ENCODE measurements at places on chromosomes 11 and 22.
A peak's percentile ranks its signal among the peaks of the same experiment; 100 is the strongest.

GRCh38 chr11:18282626-18283025 is 16.6 kb downstream of the SAA1 start:
- ATAC-seq, result no peak

DNA sequence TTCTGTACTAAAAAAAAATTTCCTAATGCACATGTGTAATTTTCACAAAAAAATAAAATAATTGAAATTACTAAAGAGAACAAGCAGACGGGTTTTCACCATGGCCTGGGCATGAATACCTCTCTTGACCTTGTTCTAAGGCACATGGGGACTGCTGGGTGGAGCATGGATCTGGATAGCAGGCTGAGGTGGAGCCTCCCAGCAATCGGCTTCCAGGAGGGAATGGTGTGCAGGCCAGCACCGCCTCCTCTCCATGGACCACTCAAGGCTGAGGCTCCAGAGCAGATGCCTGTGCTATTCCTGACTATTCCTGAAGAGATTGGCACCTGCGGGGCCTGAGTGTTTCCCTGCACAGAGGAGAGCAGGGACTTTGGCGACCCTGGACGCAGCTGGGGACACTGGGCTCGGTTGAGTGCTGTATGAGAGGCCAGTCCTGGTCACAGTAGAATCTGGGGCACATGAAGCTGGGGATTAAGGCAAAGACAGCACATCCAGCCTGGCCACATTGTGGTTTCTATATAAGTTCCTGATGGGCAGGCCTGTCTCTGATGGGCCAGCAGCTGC is 963.6 kb downstream of the BRD1 start:
- no peak for ATAC-seq

DNA sequence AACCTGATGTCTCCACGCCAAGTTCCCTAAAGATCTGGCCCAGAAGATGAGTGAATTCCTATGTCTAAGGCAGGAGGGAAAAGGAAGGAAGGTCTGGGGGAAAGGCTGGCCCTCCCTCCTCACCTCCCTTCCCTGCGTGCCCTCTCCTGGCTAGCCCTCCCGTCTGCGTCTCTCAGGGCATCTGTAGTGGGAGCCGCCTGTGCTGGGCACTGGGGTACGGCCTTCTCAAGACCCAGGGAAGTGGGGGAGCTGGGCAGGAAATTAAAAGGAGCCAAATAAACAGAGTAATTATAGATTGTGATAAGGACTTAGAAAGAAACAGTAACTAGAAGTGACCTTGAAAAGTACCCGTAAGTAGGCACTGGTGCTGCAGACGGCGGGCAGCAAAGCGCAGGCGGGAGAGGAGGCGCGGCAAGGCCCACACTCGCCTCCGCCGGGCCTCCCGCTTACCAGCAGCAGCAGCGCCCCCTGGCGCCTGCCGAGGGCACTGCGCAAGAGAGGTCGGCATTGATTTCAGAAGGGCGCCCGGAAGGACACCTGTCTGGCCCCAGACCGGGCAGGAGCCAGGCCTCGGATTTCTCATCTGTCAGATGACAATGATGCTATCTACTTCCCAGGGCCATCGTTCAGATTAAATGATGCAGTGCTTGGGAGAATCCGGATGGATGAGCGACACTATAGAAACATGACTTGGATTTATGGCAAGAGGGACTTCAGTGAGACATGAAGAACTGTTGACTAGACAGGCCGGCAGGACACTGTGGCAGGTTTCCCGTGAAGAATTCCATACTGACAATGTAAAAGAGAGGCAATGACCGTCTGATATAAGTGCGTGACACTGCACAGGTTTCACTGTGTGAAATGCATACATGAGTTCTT is 7.3 kb downstream of the KCNJ1 start:
- no peak for ATAC-seq

DNA sequence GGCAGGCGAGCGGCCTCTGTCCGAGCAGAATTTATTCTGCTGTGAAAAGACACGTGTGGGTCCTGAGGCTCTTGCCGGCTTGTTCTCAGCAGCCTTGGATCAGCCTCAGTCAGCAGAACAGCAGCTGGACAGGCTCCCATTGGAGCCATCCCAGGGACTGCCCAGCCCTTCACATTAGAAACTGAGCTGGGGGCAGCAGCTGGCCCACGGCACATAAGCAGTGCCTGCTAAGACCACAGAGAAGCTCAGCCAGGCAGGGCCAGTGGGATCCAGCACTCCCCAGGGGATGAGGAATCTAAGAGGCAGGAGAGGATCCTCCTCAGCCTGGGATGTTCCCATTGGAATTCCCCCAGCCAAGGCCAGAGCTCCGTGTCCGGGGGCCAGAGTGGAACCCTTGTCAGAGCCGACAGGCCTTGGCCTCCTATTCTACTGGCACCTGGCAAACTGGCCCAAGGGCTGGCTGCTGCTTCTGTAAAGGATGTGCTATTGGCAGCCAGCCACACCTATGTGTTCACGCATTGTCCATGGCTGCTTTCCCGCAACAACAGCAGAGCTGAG is 18.2 kb downstream of the RTN4R start:
- peak; percentile 14 for ATAC-seq

DNA sequence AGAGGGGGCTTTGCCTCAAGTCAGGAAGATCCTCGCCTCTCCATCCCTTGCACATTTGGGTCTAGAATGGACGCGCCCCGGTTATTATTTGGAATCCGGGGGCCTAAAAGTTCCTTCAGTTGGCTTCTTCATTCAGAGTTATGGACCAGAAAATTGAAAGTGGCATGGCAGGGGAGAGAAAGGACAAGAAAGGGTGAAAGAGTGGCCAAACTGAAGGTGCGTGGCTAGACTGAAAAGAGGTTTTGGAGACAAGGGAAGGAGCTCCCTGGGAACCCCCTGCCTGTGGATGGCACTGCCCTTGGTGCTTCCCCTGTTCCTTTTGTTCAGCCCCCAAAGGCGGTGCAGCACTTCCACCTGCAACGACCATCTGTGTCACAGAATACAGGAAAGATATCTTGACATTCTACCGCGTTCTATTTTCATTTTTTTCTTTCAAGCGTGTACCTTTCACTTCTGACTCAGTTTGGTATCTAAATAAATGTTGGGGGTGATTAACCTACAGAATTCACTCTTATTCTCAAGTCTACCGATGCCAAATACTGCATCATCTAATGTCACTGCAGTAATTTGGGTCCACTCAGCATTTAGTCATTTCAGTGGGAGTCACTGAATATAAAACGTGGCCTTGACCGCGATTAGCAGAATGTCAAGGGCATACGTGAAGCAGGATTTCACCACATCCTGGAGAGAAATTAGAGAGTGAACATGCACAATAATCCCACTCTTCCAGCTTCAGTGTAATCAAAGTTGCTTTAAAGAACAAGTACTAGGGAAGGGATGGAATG is 88.1 kb upstream of the ARHGAP32 start:
- peak; percentile 29 for ATAC-seq

DNA sequence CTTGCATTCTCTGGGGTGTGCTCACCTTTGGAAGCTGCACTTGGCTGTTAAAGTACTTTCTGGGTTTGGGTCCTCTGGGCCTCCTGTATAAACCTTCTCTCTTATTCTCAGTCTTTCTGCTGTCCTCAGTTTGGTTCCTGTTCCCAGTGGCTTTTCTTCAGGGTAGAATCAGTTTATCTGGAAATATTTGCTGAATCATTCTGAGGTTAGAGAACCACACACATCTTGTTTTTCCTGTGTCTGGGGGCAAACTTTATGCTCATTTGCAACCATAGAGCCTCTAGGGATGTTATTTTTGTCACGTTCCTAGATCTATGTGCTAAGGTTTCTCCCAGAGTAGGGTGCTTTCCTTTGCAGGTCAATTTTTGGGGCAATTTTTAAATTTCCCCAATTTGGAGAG is 224.3 kb upstream of the C11orf87 start:
- no peak for ATAC-seq

DNA sequence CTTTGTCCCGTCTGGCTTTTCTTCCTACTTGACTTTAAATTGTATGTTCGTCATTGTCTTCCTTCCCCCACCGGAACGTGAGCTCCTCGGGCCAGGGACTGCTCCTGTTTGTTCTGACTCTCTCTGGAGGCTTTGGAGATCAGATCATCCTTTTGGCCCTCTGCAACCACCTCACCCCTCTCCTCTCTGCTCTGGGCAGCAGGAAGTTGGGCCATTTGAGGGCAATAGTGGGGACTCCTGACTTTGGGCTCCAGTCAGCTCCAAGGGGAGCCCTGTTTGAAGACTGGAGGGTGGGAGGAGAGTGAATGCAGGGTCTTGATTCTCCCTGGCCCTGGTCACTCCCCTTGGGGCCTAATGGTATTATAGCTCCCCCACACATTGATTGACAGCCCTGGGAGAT is 186.3 kb upstream of the B3GAT1 start:
- ATAC-seq, result no peak

- no peak for ATAC-seq
Observed at GRCh38 chr11:15947681-15948648, 408.4 kb downstream of the SOX6 start.

GRCh38 chr11:20444535-20444934 is 57.0 kb downstream of the PRMT3 start:
- no peak for ATAC-seq

- ATAC-seq, result no peak
Observed at GRCh38 chr11:65008873-65009272, 5.1 kb upstream of the ARL2 start.

DNA sequence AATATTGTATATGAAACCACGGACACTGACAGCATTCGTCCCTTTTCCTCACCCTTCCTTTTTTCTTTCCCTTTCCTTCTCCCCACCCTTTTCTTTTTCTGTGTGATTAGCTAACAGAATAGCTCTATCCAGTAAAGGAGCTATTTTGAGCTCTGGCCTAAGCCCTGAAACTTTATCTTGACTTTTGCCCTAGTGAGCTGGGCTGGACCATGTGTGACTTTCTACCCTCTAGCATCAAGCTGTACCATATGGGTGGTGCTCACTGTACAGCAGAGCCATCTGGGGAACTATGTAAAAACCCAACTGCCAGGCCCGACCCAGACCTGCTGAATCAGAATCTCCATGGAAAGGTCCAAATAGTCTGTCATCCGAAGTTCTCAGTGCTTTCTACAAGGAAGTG is 21.9 kb upstream of the PANX1 start:
- no peak for ATAC-seq

DNA sequence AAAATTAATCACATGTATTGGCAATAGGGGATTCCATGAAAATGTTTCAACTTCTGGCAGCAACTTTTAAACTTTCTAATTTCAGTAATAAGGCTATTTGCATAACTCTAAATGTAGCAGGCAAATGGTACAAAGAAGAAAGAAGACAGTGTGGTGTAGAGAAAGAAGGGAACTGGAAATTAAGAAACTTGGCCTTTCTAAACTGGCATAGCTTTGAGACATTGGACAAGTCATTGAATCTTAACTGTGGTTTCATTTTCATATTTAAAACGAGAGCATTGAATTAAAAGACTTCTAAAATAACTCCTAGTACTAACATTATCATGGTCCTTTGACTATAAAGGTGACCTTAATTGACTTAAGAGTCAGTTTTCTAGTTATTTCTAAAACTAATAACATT is 125.0 kb downstream of the UVRAG start:
- ATAC-seq, result no peak

DNA sequence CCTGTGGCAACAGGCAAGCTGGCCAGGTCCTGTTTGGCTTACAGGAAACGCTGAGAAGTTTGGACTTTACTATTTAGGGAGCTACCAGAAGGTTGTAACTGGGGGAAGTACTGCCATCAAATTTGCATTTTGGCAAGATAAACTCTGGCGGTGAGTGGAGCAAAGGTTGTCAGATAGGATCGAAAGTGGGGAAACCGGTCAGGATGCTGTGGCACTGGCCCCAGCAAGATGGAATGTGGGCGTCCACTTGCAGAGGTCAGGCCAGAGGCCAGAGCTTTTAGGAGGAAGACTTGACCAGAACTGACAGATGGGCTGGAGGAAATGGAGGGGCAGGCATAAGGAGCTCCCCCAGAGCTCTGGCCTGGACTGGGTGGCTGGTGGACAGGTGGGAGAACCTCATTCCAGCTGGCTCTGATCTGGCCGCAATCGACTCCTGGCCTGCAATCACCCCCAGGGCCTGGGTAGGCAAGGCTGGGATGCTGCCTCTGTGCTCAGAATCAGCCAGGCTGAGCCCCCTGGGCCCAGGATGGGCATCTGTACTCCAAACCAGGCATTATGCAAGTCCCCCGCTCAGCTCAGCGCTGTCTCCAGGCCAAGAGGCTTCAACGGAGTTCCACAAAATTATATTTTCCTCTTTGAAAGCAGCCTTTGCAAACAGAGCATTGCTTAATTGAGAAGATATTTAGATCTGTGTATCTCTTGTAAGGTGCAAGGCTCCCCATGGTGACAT is 178.3 kb upstream of the NECTIN1 start:
- ATAC-seq, result no peak

DNA sequence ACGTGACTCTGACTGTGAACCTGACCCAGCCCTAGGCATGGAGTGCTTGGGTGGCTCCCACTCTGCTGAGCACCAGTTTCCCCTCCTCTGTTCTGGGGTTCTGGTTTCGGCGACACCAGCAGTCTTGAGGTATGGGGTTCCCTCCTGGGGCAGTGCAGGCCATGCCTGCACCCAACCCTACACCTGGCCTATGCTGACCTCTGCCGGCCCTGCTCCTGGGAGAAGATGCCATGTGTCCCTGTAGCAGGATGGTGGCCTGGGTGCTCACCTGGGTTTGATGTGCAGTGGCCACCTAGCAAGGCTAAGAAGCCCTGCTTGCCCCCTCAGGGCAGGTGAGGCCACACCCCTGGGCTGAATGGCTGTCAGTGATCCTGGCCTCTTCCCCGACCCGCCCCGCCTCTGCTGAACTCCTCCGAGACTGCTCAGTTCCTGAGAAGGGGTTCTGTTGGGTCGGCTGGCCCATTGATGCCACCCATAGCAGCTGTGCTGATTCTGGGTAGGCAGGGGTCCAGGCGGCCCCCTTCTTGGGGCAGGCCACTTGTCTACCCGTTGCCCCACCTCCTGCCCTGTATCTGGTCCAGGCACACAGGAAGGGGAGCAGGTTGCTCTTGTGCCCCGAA is 2.4 kb downstream of the ZDHHC8 start:
- no peak for ATAC-seq

DNA sequence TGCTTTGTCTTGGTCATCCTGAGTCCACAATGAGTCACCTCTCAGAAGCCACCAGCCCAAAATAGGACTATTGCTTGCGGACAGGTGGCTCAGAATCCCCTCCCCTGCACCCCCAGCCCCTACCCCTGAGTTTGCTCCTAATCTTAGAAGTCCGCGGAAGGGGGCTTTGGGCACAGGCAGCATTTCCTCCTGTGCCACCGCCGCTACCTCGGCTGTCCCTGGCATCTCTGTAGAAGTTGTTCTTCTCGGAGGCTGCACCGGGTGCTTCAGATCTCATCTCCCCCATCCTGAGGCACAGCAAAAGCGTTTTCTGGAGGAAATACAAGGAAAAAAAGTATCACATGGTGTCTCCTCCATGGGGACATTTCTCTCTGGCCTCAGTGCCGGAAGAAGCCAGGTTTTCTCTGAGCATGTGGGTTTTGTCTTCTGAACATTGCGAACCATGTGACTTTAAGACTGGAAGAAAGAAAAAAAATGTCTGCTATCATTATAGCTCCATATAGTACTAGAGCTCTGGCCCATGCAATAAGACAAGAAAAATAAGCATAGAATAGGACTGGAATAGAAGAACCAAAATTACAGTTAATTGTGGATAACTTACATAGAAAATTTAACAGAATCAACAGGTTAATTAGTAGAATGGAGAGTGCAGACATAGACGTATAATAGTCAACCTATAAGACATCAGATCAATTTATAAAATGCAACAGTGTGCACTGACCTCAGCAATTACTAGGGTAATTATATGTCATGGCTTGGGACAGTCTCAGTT is 63.2 kb downstream of the SHISAL1 start:
- no peak for ATAC-seq

All from SK-N-SH treated with all-trans-retinoic acid at 6 μM for 48 hours (cell line).